ENCODE measurements at places on chromosomes 16 and 17. TPM values are rescaled to one million over a fixed set of nuclear protein-coding genes. Genes with fewer than 3 reads are reported as not detected.

DNA sequence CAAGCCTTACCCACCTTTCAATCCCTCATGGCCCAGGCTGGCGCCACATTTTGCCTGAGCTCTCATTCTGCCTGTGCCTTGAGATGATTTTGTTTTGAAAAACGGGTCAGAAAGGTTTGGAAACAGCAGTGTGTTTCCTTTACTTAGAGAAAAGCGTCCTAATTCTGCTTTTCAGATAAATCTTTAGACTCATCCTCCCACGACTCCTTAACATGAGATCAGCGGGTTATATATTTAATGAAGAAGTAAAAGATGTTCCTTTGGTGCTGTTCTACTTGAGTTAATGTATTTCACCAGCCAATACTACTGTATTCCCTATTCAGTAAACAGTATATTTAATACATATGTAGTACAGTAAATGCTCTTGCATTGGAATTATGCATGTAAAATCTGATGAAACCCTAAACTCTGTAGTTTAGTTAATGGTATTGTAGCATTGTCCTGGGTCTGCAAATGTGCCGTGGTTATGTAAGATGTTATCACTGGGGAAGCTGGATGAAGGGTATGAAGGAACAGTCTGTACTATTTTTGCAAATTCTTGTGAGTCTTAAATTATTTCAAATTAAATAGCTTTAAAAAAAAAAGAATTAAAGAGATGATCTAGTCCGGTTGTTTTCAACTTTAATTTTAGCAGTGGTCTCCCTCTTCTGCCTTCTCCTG, 199.4 kb upstream of the CACNG5 start:
- no peak for DNase-seq

DNA sequence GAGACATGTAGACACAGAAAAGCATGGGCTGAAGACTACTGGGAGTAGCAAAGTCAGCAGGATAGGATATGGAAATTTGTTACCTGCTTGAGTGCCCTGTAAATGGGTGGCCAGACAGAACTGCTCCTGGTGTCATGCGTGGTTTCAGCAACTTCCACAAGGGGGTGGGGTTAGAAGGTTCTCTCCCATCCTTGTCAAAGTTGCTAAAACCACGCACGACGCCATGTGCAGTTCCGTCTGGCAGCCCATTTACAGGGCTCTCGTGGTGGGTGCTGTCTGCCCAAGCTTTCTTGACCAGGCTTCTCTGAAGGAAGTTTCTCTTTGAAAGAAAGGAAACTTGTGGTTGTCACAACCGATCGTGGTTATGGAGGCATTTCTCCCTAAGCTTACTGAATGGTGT, 6.9 kb upstream of the DBNDD1 start:
- DNase-seq = no peak

DNA sequence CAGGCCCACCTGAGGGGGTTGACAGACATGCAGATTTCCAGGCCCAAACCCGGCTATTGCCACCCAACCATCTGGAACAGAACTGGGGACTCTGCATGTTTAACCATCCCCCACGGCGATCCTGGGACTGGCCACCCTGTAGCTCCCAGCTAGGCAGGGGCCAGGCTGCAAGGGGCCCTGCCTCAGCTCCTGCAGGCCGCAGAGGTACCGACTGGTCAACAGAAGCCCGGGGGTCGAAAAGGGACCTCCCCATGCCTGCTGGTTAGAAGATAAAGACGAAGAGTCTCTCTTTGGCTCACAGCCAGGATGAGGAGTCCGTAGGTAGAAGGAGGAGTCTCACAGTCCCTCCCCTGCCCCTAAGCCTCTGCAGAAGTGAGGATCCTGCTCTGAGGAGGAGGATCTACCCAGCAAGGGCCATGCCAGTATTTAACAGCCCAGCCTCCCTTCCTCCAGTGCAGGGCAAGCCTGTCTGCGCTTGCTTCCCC, 223.4 kb upstream of the TNRC6C start:
- DNase-seq = no peak

- no peak for DNase-seq
Observed at GRCh38 chr16:59121411-59122261, 387.5 kb upstream of the GOT2 start.

DNA sequence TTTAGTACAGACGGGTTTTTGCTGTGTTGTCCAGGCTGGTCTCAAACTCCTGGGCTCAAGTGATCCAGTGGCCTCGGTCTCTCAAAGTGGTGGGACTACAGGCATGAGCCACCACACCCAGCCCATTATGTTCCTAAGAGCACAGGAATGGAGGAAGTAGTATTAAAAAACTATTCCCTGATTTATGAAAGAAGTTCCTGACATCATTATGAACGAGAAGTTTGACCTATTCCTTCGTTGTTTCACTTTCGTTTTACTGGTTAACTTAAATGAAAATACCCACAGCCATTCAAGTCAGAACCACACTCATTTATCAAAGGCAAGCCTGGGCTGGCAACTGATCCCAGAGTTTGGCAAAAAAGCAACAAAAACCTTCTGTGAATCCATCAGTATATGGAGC, 13.5 kb upstream of the CBX4 start:
- DNase-seq = no peak

DNA sequence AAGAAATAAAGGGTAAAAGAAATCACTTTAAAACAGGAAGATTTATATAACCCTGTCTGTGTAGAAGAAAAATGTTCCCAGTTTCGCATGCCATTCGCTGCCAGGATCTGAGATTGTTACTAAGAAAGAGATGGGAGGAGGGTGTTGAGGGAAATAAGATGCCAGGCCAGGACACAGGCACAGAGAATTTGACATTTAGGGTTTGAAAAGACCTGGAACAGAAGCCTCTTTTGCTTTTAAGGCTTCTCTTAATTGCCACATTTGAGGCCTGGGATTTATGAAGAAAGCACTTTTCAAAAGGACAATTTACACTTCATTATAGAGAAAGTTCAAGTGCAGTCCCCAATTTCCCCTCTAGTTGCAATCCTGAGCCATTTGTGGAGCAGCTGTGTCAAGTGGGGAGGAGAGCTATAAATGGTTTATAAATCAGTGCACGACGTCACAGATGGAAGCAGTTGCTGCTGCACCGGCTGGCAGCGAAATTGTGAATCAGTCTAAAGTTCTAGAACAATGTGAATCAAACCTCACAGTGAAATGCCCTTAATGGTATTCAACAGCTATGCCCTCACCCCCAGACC, 26.5 kb upstream of the C16orf87 start:
- DNase-seq = peak; percentile 60

DNA sequence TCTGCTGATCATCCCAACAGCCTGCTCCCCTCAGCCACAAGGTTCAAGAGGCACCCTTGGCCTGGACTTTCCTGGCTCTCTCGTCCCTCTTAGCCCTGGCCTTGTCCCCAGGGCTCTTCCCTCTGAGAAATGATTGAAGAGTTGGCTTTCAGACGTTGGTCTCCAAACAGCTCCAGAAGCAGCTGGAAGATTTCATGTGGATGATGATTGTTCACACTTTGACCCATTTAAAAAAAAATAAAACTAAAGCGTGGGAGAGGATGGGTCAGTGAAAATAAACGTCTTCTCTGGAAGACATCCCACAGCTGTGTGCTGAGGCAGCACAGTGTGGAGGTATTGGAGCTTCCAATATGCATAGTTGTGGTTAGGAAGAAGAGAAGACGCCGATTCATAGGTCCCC, 54.7 kb upstream of the CDH11 start:
- DNase-seq = peak; percentile 72

DNA sequence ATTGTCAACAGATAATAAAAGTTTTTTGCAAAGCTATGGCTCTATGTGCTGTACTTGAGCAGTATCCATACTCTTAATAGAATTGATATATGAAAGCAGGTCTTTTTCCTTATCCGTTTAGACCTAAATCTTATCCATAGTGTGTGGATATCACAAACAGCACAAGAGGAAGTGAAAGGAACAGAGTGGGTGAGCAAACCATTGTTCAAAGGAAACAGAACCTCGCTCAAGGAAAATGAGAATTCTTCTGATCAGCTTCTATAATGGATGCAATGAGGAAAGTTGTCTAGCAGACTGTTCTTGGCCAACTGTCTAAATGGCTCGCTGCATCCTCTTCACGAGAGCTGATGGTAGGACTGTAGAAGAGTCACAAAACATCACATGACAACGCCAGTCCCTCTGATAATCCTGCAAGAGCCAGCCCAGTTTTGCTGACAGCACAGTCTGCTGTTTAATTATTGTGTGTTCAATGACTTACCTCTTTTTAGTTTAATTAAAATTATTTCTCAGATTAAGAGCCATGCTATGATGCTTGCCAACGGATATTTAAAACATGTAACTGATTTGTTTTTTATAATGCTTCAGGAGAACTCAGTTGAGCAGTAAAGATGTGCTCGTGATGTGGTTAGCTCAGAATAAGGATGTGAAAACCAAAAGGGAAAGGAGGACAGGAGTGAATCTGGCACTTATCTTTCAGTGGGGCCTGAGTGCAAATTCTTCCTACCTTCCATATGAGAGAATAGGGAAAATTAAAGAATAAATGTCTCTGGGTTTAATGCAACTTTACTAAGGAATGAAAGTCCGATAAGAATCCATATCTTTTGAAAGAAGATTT, 38.5 kb downstream of the WWOX start:
- DNase-seq = no peak

DNA sequence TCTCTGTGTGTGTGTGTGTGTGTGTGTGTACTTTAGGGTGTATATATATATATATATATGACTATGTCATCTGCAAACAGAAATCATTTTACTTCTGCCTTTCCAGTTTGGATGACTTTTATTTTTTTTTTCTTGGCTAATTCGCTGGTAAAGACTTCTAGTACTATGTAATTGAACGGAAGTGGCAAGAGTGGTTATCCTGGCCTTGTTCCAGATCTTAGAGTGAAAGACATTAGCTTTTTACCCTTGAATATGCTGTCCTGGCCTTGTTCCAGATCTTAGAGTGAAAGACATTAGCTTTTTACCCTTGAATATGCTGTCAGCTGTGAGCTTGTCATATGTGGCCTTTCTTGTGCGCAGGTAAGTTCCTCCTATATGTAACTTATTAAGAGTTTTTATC, 72.7 kb upstream of the MYOCD start:
- DNase-seq = no peak

- no peak for DNase-seq
Observed at GRCh38 chr17:40833882-40834281, 11.5 kb upstream of the KRT10 start.

GRCh38 chr17:49191409-49191916, 18.9 kb downstream of the GNGT2 start:
- no peak for DNase-seq

GRCh38 chr16:897200-897543, 73.6 kb downstream of the LMF1 start:
- DNase-seq = no peak

GRCh38 chr16:67676939-67677338, 10.3 kb downstream of the C16orf86 start:
- no peak for DNase-seq

GRCh38 chr16:78953526-78953925, 647.0 kb downstream of the MAF start:
- no peak for DNase-seq

- no peak for DNase-seq
Observed at GRCh38 chr17:27621942-27622559, 8.9 kb upstream of the LGALS9 start.

GRCh38 chr17:14513835-14514234, 213.0 kb downstream of the HS3ST3B1 start:
- no peak for DNase-seq

GRCh38 chr17:33292201-33292980, 704 bp downstream of the ASIC2 start:
- no peak for DNase-seq

GRCh38 chr16:86061721-86062120, 162.8 kb downstream of the IRF8 start:
- no peak for DNase-seq

- no peak for DNase-seq
Observed at GRCh38 chr16:78306361-78306760, 206.9 kb downstream of the WWOX start.

DNA sequence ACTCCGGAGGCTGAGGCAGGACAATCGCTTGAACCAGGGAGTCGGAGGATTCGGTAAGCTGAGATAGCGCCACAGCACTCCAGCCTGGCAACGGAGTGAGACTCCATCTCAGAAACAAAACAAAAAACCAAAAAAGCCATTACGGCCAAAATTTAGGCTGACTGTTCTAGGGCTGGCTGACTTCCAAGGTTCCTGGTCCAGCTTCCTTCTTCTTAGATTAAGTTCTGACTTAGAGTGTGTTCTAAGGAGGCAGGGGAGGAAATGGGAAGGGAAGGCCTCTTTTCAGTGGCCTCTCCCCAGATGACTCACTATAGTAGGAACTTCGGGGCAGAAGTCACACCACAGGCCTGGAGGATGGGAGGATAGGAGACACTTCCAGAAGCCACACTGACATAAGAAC, 27.7 kb upstream of the CLEC18B start:
- no peak for DNase-seq

- no peak for DNase-seq
Observed at GRCh38 chr16:6274351-6274750, 1058.3 kb upstream of the RBFOX1 start.

DNA sequence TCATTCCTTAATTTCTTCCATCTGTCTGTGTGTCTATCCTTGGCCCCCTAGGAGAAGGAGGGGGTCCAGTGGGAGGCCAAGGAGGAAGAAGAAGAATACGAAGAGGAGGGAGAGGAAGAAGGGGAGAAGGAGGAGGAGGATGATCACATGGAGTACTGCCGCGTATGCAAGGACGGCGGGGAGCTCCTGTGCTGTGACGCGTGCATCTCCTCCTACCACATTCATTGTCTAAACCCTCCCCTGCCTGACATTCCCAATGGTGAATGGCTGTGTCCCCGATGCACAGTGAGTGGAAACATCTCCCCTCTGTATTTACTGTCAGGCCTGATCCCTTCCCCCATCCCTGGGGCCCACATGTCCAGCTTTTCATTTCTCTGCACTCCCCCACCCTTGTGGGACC, 6.3 kb downstream of the CHD3 start:
- no peak for DNase-seq

- no peak for DNase-seq
Observed at GRCh38 chr16:78591682-78592103, 492.2 kb downstream of the WWOX start.

- DNase-seq = peak; percentile 66
Observed at GRCh38 chr17:12667299-12667958, 1.7 kb downstream of the MYOCD start.

GRCh38 chr17:56436142-56436541, 157.4 kb upstream of the NOG start:
- no peak for DNase-seq

GRCh38 chr16:72443809-72444208, 271.9 kb upstream of the PMFBP1 start:
- no peak for DNase-seq

Gene FTSJ3
- 68.1 TPM for polyA plus RNA-seq

Gene FA2H
- polyA plus RNA-seq = 3.1 TPM

Gene SOX8
- 2.9 TPM for polyA plus RNA-seq

Gene ADGRG3
- 0.18 TPM for polyA plus RNA-seq

Gene MT1H
- polyA plus RNA-seq = 15.7 TPM

Gene FSCN2
- 1.7 TPM for polyA plus RNA-seq

Gene HEATR9
- polyA plus RNA-seq = 0.20 TPM

Gene TNP2
- polyA plus RNA-seq = not detected

Gene FOXO3B
- polyA plus RNA-seq = 4.2 TPM

Gene ZNF75A
- polyA plus RNA-seq = 77.0 TPM

Gene EVI2A
- 1.8 TPM for polyA plus RNA-seq

Gene DPEP3
- polyA plus RNA-seq = 0.08 TPM

Gene ZNF205
- 15.2 TPM for polyA plus RNA-seq

Gene UMOD
- polyA plus RNA-seq = 163 TPM
